ENCODE measurements at places on chromosomes 4 and X. TPM values are rescaled to one million over a fixed set of nuclear protein-coding genes. Genes with fewer than 3 reads are reported as not detected.

- DNase-seq = no peak
Observed at GRCh38 chr4:5905714-5906113, 12.8 kb upstream of the CRMP1 start.

AKAP17A gene
- total RNA-seq = 13.6 TPM

DNA sequence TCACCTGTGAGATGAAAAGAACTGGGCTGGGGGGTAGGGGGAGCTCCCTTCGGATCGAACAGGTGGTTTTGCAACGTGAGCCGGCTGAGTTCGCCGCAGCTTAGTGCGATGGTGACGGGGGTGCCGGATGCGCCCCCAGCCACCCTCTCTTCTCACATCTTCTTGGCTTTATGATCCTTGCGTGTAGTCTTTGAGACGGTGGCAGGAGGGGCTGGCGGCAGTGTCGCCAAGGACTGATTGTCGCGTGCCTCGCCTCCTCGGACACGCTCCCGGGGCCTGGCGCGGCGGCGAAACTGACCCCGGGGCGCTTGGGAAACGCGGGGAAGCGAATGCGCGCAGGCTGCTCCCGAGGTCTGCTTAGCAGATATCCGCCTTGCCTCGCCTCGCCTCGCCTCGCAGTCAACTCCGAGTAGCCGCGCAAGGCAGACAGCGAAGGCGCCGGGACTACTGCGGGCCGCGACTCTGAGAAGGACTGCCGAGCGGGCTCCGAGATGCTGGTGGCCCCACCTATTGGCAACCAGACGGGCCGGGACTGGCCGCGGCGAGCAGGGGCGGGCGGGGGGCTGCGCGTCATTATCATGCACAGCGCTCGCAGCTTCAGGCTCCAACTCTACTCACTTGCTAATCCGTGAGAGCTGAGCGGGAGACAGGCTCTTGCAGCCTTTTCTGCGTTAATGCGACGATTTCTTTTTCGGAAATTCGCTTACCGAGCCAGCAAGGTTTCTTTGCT, 1.5 kb downstream of the GRID2 start:
- peak; percentile 57 for DNase-seq

ANXA10 gene
- not detected for total RNA-seq

DNA sequence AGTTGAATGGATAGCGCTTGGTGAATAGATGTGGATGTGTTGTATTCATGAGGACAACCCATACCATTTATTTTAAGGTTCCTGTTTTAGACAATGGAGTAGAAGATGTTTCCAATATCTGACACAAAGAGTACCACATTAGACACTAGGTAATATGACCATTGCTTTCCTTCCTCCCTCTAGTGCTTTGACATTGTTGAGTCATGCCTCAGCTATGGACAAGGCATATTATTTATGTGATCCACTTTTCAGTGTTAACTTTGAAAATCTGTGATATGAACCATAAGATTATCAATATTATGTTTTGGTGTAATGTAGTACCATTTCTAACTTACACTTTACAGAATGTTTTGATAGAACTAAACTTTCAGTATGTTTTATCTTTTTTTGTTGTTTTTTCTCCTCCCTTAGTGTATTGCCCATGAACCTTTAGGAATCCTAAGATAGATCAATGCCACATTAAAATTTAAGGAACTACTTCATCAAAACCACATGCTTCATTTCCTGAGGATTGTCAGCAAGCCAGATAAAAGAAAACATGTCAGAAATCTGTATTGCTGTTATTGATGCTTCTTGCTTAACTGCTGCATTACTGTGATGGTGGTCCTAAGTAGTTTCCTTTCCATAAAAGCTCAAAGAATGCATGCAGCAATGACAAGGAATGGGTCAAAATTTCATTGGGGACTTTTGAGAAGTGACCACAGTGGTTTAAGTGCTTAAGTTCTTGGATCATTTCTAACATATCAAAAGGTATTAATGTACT, 105.0 kb downstream of the PCDH7 start:
- no peak for DNase-seq

Data from psoas muscle (tissue), 8 donors.